ENCODE measurements at places on chromosomes 5 and 9. TPM values are rescaled to one million over a fixed set of nuclear protein-coding genes. Genes with fewer than 3 reads are reported as not detected.

The PHYHD1 gene
- total RNA-seq = 21.4 TPM

The TMEM215 gene
- total RNA-seq = not detected

The F12 gene
- total RNA-seq = 0.39 TPM

DNA sequence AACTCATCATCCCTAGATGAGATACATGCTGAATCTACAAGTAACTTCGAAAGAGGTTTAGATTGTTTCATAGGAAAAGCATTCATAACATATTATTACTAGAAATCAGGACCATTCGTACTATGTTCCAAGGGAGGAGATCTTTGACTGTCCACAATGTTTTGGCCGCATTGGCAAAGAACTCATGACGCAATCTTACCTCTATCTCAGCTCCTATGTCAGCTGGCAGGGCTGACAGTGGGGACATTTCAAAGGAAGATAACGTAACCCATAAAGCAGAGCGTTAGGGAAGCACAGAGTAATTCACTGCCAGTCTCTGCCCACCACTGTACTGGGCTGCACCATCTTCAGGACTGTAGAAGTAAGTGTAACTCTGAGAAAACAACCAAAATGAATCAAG lies 69.7 kb downstream of the EFNA5 start:
- peak; percentile 32 for DNase-seq

GRCh38 chr5:17114715-17115599 lies 102.5 kb upstream of the BASP1 start:
- no peak for DNase-seq

DNA sequence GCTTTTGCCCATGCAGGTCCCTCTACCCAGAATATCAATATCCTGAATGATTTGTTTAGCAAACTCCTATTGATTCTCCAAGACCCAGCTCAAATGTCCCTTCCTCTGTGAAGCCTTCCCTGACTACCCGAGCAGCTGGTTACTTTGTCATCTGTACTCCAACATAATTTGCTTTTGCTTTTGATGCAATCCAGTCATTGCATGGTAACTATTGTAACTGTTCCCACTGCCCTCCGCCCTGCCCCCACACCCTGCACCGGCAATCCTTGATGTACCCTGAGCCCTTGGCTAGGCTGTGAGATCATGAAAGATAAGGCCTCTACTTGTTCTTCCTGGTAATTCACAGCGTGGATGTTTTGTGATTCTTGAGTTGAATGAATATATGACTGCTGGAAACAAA lies 119.9 kb upstream of the BOD1 start:
- no peak for DNase-seq

DNA sequence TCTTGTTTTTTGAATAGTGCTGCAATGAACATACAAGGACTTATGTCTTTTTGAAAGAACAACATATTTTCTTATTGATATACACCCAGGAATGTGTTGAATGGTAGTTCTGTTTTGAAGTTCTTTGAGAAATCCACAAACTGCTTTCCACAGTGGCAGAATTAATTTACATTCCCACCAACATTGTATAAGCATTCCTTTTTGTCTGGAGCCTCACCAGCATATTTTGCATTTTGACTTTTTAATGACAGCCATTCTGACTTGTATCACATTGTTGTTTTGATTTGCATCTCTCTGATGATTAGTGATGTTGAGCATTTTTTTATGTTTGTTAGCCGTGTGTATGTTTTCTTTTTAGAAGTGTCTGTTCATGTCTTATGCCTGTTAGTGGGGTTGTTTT lies 524.9 kb downstream of the SEMA5A start:
- no peak for DNase-seq

DNA sequence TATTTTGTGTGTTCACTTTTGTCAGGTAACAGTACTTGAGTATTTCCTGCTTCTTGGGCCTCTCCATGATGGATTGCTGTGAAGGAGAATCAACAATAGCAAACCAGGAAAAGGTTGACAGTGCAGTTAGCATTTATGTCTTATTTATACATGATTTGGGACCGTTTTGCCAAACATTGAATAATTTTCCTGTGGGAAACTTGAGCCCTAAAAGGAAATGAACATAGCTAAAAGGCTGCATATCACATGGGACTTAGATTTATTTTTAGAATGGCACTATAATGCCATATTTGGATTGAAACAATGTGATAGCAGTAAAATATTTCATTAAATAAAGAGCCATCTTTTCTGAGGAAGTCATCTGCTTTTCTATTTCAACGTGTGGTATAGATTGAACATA lies 15.3 kb downstream of the GPR21 start:
- DNase-seq = no peak

DNA sequence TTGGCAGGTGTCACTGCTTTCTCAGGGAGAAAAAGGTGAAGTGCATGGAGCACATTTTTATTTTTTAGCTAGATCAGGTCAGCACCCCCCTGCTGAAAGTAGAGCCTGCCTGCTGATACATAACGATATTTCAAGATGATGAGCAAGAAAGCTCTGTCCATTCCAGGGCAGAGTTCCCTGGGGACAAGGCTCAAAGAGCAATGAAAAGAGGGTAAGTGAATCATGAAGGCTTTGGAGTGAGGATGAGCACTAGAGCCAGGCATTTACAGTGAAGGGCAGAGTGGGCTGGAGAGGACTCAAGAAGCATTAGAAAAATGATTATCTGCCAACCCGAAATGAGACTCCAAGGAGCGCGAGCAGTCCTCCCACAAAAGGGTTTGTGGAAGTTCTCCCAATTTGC lies 345.7 kb downstream of the TLE4 start:
- no peak for DNase-seq

GRCh38 chr5:2574155-2574554 lies 177.3 kb downstream of the IRX2 start:
- no peak for DNase-seq

Measured in left cardiac atrium (tissue), 4 donors.